ENCODE measurements at places on chromosomes 13 and 19.

- no peak for DNase-seq
Observed at GRCh38 chr13:74774264-74774663, 640.1 kb upstream of the KLF12 start.

- no peak for DNase-seq
Observed at GRCh38 chr19:38759590-38760003, 13.7 kb downstream of the LGALS7 start.

DNA sequence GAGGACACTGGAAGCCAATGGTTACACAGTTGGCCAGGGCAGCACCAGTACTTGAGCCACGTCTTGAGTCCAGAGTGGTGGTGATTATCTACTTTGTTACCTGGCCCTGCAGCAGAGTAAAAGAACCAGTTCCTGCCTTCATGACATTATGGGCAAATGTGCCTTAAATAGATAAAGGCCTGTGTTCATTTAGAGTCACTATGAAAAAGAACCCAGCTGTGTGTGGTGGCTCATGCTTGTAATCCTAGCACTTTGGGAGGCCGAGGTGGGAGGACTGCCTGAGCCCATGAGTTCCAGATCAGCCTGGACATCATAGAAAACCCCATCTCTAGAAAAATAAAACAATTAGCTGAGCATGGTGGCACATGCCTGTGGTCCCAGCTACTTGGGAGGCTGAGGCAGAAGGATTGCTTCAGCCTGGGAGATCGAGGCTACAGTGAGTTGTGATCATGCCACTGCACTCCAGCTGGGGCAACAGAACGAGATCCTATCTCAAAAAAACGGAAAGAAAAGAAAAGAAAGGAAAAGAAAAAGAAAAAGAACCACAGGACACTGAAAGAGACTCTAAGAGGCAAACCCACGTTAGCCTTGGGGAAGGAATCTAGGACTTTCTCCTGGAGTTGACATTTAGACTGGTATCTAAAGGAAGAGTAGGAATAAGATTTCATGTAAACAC is 3.4 kb upstream of the IRF2BP1 start:
- no peak for DNase-seq

DNA sequence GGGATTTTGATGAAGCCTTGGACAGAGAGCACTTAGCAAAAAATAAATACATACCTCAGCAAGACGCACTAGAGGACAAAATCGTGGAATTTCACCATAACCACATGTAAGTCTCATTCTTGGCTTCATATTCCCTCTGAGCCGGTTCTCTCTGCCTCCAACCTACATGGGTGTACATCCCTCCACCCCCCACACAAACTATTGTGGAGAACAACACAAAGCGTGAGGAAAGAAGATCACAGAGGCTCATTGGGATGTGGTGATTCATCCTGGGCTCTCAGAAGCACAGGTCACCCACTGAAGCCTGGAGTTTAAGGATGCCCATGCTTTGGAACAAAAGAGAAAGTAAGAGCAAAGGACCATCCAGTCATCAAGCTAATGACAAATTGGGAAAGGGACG is 192.2 kb downstream of the STK24 start:
- DNase-seq = no peak

DNA sequence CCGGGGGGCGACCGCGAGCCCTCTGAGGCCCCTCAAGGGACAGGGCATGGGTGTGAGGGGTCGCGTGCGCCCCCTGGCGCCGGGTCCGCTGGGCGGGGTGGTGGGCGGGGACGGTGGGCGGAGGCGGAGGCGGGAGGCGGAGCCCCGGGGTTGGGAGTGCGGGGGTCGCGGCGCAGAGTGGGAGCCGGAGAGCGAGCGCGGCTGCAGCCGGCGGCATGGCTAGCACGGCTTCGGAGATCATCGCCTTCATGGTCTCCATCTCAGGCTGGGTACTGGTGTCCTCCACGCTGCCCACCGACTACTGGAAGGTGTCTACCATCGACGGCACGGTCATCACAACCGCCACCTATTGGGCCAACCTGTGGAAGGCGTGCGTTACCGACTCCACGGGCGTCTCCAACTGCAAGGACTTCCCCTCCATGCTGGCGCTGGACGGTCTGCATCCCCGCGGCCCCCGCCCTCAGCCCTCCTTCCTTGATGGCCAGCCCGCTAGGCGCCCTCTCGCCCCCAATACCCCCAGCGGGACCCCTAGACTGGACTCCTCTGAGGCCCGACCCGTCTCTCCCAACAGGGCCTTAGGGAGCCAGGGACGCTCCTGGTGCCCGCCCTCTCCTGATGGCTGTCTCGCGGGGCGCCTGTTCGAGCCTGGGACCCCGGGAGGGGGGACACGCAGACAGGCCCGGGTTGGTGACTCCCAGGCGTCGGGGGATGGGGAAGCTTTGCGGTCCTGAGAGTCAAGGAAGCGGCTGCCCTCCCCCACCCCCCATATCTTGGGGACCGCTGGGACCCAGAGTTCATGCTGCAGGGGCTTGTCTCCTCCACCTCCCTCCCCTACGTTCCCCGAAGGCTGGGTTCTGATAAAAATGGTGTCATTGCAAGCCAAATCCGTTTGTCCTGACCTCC is at the start of gene CLDN10:
Gene CLDN10 (plus strand): TSS at position 182 of the 903 bp plus-strand sequence. CDS start 34 bp downstream, at position 216.
- peak; percentile 50 for DNase-seq

- DNase-seq = no peak
Observed at GRCh38 chr19:21910318-21910717, 74.3 kb upstream of the ZNF43 start.

DNA sequence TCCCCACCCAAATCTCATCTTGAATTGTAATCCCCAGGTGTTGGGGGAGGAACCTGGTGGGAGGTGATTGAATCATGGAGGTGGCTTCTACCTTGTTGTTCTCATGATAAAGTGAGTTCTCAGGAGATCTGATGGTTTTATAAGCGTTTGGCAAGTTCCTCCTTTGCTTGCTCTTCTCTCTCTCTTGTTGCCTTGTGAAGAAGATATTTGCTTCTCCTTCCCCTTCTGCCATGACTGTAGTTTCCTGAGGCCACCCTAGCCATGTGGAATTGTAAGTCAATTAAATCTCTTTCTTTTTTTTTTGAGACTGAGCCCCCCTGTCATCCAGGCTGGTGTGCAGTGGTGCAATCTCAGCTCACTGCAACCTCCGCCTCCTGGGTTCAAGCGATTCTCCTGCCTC is 34.4 kb downstream of the VSTM1 start:
- no peak for DNase-seq

- no peak for DNase-seq
Observed at GRCh38 chr13:20708216-20708615, 4.7 kb downstream of the IL17D start.

DNA sequence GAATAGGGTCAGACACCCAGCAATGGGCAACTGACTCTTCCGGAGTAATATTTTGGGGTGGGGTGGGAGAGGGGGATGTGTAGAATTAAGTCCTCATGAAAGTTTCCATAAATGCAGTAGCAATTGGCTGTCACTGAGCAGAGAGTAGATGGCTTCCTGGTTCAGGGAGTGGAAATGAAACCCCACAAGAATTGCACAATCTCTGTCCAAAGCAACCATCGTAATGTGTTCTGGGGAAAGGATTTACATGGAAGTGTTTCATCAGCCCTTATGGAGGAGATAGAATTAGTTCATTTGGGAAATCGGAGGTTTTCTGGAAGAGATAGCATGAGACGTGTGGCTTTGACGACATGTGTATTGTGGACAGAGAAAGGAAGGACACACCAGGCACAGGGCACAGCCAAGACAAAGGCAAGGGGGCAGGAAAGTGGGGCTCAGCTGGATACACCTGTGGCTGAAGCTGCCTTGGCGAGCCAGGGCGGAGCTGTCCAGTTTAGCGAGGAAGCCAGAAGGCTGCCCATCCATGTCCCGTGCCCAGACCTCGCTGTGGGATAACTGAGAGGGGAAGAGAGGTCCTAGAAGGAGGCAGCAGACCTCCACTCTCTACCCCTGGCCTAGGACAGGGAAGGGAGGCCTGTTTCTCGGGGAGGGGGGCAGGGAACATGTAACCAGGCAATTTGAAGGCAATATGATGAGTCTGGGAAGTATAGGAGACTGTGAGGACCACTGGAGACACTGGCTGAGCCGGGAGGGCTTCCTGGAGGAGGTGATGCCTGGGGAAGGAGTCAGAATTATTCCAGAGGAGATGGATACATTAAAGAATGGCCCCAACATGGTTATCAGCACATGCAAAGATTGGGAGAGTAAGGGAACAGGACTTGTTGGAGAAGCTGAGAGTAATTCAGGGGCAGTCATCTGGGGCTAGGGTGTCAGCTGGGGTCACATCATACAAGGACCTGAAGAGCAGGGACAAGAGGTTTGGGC is 2.6 kb upstream of the CLEC4G start:
- no peak for DNase-seq

DNA sequence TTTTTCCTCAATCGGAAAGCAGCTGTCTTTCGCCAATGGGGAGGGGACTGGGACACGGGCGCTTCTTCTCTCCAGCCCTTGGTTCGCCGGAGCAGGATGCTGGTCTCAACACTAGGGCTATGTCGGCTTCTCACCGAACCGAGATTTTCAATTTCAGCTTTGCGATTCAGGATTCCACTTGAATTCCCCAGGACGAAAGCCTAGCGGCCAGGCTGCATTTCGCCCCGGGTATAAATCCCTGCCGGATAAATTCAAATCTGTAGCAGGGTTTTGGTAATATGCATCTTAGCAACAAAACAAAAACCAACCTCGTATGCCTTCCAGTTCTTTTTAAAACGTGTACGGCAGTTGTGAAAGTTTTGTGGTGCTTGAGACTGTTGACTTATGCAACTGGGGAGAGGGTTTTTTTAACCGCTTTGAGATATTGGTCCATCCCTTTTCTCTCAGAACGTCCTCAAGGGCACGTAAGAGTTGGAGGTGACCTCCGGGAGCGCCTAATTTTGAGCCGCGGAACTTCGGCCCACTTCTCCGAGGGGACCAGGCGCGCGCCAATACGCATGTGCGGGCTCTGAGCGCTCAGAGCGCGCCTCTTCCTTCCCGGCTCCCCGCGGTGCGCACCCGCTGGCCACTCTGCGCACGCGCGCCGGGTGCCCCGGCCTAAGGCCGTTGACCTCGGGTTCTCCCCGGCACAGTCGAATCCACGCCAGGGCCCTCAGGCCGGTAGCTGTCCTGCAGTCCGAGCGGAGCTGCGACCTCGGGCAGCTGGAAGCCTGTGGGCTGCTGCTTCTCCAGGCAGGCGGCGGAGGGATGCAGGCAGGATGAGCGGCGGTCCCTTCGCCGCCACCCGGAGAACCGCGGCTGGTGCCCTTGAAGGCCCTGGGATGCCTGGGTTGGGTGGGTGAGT is 7.6 kb downstream of the POU4F1 start:
- DNase-seq = no peak

DNA sequence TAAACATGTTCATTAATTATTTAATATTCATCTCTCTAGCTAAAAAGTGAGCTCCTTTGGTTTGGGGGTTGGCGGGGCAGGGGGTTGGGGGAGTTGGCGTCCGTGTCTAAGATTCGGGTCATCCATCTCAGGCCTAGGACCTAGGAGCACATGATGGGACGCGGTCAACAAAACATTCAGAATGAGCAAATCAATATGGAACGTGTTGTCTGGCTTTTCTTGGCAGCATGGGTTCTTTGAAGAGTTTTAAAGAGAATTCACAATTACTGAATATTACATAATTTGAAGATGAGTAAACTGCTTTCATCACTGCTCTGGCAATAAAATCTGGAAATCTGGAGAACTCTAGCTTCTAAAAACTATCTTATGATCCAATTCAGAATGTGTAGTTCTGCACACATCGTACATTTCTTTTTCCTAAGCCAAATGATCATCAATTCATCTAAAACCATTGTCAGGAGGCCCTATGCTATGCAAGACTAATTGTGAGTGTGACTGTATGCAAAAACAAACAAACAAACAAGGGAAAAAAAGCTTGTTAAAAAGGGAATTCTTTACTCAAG is 5.4 kb upstream of the ARGLU1 start:
- no peak for DNase-seq

GRCh38 chr19:56405062-56405461 is 930 bp downstream of the ZNF583 start:
- no peak for DNase-seq

DNA sequence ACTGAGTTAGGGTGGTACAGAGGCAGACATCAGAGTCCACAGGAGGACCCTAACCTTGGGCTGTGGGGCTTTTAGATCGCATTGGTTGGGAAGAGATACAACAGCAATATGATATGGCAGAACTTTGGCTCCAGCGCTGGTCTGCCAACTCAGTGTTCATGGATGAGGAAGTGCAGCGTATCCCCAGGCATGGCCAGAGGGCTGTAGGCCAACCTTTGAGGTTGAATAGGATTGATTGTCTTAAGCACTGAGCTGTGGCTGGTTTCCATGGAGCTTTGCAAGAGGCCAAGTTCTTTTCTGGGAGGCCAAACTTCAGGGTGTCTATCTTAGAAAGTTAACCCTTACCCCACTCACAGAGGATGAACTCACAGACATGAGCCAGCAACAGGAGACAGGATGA is 144.1 kb upstream of the TMTC4 start:
- no peak for DNase-seq

GRCh38 chr19:3135961-3136683 is at the start of gene GNA15:
GNA15 (plus strand) TSS chr19:3136033; CDS start chr19:3136451, 418 bp downstream.
- no peak for DNase-seq

DNA sequence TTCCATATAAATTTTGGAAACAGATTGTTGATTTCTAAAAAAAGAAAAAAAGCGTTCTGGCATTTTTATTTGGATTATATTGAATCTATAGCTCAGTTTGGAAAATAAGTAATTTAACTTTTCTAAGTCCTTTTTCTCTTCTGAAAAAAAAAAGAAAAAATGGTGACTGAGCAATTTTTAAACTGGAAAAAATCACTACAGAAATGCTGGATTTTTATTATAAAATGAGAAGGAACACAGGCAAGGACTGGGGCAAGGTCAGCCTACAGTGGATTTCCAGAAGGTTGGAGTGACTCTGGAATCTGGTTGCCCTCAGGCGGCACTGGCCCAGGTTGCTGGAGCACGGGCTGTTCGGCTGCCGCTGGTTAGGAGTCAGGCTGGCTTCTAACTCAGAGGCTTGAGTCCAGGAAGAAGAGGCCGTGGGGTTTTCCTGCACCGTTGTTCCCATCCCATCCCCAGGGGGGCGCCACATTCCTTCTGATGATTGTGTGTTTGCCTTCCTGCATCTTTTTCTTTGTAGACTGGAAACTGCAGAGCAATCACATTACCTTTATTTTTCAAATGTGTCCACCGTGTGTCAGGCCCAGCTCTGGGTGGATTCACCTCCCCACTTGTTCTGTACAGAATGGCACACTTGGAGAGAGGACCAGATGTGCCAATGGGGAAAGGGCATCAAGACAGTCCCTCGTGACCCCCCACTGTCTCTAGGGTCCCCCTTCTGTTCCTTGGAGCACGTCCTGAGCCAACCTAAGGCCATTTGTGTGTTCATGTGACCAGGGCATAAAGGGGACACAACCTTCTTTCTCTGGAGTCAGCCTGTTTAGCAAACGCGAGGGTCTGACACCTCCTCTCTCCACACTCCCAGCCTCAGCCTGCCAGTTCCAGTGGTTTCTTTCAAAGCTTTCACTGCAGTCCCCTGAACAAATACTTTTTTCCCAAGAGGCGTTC is 44.5 kb upstream of the GTF3A start:
- peak; percentile 14 for DNase-seq

DNA sequence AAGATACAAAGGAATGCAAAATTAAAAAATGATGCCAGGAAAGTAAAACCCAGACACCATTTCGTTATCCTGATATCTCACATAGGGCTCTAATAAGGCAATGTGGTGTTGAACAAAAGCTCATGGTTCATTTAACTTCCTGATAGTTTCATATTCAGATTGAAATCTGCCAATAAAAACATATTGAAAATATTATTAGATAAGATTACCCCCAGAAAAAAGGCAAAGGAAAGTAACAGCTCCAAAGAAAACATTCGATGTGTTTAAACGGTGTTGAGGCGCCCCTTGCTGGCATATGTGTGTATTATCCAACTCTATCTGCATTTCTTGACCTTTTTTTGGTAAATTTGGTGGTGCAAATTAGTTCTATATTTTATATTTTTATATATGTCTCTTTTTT is 75.9 kb downstream of the ESD start:
- DNase-seq = no peak

- DNase-seq = no peak
Observed at GRCh38 chr13:35984776-35985453, 146.3 kb downstream of the DCLK1 start.

Measured in nucleus accumbens (tissue), 56 donors.